ENCODE measurements at places on chromosomes 13 and 19. TPM values are rescaled to one million over a fixed set of nuclear protein-coding genes. Genes with fewer than 3 reads are reported as not detected.

- no peak for DNase-seq
Observed at GRCh38 chr13:100235311-100235901, 146.5 kb downstream of the PCCA start.

GRCh38 chr19:38663156-38663651 is 15.8 kb downstream of the ACTN4 start:
- DNase-seq = no peak

GRCh38 chr13:36414461-36414860 is 17.8 kb upstream of the CCNA1 start:
- no peak for DNase-seq

GRCh38 chr19:20279516-20279915 is 112.5 kb downstream of the ZNF486 start:
- DNase-seq = no peak

DNA sequence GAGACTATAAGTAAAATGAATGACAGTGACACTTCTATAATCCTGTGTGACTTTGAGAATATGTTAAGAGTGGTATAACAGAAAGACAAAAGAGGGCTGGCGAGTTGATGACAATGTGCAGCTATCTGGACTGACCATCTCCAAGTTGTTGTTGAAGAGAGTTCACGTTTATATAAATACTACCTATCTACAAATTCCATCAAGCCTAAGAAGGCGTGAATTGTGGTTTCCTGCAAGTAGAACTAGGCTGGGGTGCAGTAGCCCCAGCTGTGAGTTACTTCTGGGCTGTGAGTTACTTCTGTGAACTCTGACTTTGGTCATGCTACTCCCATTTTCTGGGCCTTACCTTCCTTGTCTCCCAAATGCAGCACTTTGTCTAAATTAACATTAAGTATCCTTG is 561.0 kb downstream of the TBC1D4 start:
- DNase-seq = no peak

DNA sequence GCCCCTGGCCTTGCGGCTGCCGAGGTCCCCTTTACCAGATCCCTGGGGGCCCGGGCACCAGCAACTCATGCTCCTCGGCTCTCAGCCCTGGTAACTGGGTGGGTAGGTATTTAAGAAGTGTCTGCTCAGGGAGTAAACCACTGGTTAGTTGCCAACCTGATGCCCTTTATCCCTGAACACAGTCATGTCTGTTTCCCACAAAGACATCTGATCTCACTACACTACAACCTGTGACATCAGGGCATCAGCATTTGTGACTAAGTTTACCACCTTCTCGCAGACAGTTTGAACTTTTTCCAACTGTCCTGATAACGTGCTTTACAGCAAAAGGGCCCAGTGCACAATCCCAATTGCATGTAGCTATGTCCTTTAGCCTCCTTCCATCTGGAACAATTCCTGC is 22.0 kb downstream of the GGACT start:
- DNase-seq = no peak

DNA sequence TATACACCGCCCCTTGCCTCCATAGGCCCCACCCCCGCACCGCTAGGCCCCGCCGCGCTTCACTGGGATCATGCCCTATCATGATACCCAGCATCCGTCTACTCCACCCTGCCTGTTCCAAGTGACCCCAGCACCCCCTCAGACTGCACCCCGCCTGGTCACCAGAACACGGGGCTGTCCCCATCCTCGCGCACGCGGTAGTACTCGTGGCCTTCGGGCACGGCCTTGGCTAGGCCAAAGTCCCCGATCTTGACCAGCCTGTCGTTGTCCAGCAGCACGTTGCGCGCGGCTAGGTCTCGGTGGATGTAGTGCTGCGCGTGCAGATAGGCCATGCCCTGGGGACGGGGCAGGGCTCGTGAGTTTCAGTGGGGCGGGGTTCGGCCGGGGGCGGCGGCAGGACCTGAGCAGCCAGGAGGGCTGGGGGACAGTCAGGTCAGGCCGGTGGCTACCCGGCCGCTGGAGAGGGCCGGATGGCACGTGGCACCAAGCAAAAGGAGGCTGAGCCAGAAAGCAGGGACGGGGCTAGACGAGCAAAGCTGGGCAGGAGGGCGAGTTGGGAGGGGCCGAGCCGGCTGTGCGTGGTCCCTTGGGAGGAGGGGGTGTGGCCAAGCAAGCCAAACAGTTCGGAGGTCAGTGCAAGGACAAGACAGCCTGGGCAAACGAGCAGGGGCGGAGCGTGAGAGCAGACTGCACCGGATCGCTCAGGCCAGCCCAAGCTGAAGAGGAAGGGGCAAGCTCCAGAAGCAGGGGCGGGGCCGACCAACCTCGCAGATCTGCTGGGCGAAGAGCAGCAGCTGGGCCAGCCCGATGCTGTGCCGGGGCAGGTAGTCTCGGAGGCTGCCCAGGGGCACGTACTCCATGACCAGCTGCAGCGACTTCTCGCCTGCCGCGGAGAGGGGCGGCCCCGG is 13.6 kb upstream of the ICAM3 start:
- no peak for DNase-seq

GRCh38 chr13:101013245-101013644 is 338.6 kb upstream of the TMTC4 start:
- DNase-seq = no peak

DNA sequence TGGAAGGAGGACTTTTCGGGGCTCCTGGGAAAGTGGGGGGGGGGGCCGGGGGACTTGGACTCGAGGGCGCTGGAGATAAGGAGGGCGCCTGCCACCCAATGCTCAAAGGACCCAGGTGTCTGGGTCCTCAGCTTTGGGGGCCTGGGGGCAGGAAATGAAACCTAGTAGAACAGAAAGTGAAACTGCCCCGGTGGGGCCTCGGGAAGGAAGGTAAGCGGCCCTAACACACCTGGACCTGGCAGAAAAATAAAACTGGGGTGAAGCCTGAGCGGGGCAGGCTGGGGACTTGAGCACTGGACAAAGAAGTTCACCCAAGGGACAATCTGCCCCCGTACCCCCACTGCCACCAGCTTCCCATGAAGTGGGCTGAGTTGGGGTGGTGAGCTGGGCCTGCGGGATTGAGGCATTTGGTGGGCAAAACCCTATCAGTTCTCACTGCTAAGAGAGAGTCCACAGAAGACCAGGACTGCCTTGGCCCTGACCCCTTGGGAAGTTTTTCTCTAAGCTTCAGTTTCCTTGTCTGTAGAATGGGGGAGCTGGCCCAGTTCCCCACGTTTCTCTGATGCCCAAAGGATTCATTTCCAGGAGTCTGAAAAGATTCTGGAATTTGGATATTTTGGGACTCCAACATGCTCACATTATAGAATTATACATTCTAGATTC is 2.3 kb downstream of the PRKD2 start:
- DNase-seq = peak; percentile 67

DNA sequence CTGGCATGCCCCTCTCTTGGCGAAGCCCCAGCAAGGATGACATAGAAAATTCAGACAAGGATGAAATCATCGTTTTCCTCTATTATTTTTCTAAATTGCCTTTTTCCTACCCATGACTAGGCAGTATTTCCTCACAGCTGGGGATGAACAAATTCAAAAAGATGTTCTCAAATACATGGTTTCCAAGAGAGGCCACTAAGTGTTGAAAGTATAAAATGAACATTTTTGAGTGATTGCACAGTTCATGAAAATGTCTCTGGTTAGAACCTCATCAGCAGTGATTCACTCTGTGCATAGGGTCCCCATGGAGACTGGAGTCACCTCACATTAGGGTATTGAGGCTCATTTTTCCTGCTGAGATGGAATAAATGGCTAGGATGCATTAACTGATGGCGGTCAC is 373.7 kb downstream of the DNAJC15 start:
- DNase-seq = no peak

- DNase-seq = peak; percentile 71
Observed at GRCh38 chr19:1279782-1280341, 4.5 kb downstream of the FAM174C start.

- no peak for DNase-seq
Observed at GRCh38 chr19:31254180-31254551, 95.1 kb downstream of the TSHZ3 start.

DNA sequence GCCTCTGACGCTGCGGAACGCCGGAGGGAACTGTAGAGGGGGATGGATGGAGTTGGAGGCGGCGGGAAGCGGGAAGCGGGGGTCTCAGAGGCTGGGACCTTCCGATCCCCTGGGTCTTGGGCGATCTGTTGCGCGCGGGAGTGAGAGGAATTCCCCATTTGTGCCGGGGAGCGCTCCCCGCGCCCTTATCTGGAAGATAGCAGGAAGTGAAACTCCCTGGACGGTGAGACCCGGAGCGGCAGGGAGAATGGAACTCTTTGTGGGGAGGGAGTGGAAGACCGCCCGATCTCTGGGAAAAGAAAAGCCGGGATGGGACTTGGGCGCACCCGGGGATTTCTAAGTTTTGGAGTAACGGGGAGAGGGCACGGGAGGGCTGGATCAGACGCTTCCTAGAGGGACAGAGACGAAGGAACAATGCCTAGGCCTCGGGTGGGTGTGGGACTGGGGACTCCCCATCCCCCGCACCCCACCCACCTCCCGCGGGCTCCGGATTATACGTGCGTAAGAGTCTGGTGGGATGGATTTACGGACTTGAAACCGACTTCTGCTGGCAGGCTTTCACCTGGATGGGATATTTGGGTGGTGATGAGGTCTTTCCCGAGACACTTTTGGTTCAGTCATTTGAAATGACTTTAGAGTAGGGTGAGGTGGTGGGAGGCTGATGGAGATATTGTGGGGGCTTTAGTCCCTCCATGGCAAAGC is 495 bp downstream of the LSR start:
- DNase-seq = no peak

DNA sequence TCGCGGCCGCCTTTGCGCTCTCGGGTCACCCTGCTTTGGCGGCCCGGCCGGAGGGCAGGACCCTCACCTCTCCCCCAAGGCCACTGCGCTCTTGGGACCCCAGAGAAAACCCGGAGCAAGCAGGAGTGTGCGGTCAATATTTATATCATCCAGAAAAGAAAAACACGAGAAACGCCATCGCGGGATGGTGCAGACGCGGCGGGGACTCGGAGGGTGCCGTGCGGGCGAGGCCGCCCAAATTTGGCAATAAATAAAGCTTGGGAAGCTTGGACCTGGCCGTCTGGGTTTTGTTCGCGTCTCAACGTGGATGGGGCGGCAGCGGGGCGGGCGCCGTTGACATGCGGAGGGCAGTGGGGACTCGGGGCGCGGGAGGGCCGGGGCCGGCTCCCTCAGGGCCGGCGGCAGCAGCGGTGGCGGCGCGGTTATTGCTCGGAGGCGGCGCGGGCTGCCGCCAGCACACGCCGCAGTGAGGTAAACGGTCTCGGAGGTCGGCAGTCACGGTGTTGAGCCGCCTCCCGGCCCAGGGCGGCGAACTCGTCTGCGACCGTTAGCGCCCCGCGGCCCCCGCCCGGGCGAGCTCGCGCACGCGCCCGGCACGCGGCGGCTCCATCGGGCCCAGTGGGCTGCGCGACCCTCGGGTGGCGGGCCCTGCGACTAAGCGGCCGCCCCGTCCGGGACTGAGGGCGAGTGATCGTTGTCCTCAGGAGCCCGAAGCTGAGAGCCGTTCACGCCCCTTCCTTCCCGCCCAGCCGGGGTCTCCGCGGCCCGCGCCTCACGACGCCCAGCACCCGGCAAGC is 9.4 kb downstream of the CBARP start:
- DNase-seq = no peak

GRCh38 chr13:27359199-27359821 is 65.1 kb upstream of the GTF3A start:
- DNase-seq = peak; percentile 38

DNA sequence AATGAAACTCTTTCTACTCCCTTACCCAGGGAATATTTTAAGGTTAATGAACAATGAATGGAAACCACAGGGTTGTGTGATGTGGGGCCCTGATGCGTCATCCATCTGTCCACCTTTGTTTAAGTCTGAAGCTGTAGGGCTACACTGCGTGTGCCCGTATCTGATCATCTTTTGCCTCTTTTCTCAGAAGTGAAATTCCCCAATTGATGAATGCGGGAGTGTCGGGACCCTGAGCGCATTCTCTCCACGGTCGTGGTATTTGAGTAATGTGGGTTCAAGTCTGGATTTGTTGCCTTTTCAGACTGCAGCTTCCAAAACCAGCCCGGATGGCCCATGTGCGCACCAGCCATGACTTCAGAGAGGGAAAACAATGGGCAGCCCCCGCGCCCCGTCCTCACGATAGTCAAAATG is 112.3 kb downstream of the COL4A2 start:
- DNase-seq = no peak

NBEA gene
- total RNA-seq = 0.15 TPM

CRB3 gene
- total RNA-seq = 0.29 TPM

CPB2 gene
- not detected for total RNA-seq

FCHO1 gene
- 93.6 TPM for total RNA-seq

DLEU7 gene
- not detected for total RNA-seq

TMPRSS9 gene
- total RNA-seq = not detected

ERICH6B gene
- total RNA-seq = not detected

C1QTNF9B gene
- not detected for total RNA-seq

ZNF700 gene
- total RNA-seq = 11.9 TPM

SIGLECL1 gene
- not detected for total RNA-seq

CCDC97 gene
- total RNA-seq = 35.3 TPM

All from activated T-helper 1 cell treated with anti-CD3 and anti-CD28 coated beads, Interleukin-12 subunit alpha, Interleukin-12 subunit beta, Interleukin-2, Interleukin-4 antibody, amounts not matched to agents 30 ng/mL and 10 ng/mL and 1 ng/mL, durations not matched to agents 14 hours and 24 hours and 36 hours (primary cell).